ENCODE measurements at places on chromosomes 12 and 14.

GRCh38 chr12:64218597-64218996 lies 3.5 kb downstream of the KICS2 start:
- no peak for DNase-seq

DNA sequence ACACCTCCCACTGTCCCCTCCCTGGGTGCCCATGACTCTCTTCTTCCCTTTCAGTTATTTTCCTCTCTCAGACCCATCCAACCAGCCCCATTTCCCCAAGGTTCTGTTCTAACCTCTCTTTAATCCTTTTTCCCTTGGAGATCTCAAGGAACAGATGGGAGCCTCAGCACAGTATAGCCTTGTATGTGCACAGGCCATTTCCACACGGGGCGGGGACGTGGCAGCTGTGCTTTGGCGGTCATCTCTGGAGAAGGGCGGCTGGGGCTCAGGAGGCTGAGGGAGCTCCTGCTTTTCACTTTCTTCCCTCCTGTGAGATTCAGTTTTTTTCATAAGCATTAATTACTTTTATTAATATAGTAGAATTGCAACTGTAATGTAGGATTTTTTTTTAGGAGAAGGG lies 212.2 kb downstream of the ZFP36L1 start:
- peak; percentile 96 for DNase-seq

DNA sequence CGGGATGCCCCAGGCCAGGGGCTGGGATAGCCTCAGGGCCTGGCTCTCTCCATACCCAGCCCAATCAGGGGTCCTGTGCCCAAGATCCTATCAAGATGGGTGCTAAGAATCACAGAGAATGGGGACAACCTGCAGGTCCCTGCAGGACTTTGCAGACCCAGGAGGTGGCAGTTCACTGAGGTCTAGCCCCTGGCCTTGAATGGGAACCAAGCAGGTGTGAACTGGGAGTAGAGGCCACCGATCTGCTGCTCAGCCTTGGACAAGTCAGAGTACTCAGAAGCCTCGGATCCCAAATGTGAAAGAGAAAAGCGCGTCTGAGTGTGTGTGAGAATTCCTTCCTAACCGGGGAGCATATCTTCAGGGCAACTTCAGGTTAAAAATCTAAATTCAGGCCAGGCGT lies 76.2 kb downstream of the ARL6IP4 start:
- DNase-seq, result no peak

GRCh38 chr12:25491396-25492325 lies 61.4 kb downstream of the LMNTD1 start:
- DNase-seq, result no peak

DNA sequence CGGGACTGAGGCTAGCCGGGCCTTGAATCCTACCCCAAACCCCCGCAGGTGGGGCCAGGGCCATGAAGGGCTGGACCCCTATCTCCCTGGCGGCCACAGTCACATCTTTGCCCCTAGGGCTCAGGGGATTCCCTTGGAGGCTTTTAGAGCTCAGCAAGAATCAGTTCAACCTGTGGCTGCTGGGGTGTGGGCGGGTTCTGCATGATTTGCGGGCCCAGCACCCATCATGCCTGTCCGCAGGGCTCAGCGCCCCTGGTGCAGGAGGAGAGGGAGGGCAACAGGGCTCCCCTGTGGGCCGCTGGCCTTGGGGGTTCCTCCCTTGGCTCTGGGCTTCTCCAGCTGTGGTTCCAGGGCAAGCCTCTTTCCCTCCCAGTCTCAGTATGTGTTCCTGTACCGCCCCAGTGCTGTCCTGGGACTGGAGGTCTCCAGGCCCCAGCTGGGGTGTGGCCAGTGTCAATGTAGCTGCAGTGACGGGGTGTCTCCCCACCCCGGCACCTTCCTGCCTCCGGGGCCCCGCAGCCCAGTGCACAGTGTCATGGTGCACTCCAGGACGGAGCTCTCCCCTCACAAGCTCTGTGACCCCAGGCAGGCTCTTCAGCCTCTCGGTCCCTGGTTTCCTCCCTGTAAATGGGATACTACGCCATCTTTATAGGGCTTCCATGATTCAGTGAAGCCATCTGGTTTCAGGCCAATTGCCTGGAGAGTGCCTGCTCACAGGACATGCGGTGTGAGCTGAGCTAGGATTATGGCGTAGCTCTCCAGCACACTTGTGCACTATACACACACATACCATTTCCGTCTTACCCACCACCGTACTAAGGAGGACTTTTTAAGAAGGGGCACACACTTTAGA lies 9.9 kb upstream of the LBHD2 start:
- DNase-seq, result peak; percentile 26
